ENCODE measurements at places on chromosomes 2 and 18. TPM values are rescaled to one million over a fixed set of nuclear protein-coding genes. Genes with fewer than 3 reads are reported as not detected.

Gene ANKRD30B
- not detected for polyA plus RNA-seq

Gene CDC42EP3
- polyA plus RNA-seq = 21.3 TPM

Gene ATP5MC3
- polyA plus RNA-seq = 990 TPM

GRCh38 chr2:98473995-98474780 lies 29.5 kb downstream of the INPP4A start:
- peak; percentile 37 for DNase-seq

Gene PSMG2
- 108 TPM for polyA plus RNA-seq

Gene IL36G
- 1.7 TPM for polyA plus RNA-seq

DNA sequence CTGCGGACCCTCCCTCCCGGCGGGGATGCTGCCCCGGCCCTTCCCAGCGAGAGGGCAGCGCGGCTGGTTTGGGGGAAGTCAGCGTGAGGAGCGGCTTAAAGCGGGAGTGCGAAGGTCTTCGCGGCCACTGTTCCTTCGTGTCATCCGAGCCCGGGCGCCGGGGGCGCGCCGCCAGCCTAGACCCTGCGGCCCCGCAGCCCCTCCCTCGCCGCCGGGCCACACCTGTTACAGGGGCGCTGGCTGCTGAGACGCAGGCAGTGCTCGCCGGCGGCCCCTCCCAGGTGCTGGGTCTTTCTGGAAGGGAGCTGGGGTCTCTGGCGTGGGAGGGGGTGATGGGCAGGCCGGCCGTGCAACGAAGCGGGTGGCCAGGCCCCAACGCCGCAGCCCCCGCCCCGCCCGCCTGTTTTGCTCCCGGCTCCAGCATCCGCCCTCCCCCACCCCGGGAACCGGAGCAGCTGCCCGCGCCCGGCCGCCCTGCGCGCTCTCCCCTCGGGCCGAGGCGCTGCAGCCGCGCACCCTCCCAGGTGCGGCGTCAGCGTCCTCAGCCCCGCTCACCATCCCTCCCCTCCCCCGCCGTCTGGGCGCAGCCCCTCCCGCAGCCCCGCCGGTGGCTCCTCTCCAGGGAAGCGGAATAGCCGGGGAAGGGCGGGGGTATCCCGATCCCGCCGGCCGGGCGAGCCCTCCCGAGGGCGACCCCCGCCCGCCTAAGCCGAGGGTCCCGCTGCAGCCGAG lies 727 bp downstream of the KIF1A start:
- peak; percentile 56 for DNase-seq

DNA sequence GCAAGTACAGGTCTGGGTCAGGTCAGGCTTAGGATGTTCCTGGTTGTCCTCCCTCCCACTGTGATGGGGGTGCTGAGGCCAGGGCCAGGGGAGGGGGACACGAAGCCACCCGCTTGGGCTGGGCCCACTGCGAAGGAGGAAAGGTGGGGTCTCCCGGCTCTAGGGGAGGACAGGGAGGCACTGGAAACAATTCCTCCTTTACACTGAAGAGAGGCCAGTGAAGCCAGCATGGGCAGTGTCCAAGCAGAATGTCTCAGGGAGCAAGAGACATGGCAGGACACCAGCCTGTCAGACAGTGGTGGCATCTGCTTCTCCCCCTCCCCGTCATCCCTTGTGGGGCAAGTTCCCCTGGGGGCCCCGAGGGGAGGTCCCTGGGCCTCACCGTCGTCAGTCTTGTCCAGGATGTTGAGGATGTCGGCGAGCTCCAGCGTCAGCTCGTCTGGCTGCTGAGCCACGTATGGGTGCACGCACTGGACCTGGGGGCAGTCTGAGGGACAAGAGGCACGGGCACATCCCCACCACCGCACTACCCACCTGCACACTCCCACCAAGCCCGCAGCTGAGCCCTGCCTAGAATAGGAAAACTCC lies 10.8 kb downstream of the SNORC start:
- no peak for DNase-seq

All from kidney (tissue), 22 donors.